Astrocyte (in vitro differentiated cells and primary cell): ENCODE measurements at places on chromosomes 1 and 21. TPM values are rescaled to one million over a fixed set of nuclear protein-coding genes. Genes with fewer than 3 reads are reported as not detected.

The VCAM1 gene
- 3.2 and 4.6 TPM in 2 replicates for total RNA-seq

The SLFNL1 gene
- total RNA-seq, result 0.14 and 0.18 TPM in 2 replicates

The NME7 gene
- total RNA-seq, result 21.2 and 30.8 TPM in 2 replicates

GRCh38 chr1:62084310-62084890 is 110.2 kb upstream of the L1TD1 start:
- no peaks in the 10 kb centered on the region for H3K27me3 ChIP-seq
- no peak overlapping the region for H3K4me3 ChIP-seq
- DNase-seq, result peak; percentile 12

DNA sequence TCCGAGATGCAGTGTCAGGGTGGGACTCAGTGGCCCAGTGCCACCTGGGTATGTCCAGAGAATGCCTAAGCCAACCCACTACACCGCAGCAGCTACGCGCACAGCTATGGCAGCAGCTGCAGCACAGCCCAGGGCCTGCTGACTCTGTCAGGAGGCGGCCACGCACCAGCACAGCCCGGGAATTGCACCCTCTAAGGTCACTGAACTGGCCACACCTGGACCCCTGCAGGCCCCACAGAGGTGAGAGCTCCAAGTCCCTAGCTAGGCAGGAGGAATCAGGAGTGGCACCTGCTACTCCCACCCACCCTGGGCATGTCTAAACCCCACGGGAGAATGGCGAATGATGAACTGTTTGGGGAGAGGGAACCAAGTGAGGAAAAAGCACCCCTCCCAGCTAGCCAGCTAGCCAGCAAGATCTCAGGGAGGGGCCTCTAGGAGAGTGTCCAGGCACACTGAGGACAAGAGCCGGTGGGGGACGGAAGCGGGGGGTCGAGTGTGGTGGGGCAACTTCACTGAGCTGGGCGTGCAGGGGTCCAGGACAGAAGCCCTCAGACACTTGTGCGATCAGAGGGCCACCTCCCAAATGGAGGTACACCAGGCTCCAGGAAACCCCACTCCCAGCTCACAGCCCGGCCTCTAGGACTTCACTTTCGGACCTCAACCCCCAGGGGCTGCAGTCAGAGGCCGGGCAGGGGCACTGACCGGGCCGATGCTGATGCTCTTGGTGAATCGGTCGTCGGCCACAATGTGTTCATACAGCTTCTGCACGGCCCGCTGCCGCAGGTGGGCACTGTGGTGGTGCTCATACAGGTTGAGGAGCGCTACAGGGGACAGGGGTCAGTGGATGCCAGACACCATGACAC is 13.9 kb downstream of the LSS start:
- no peaks in the 10 kb centered on the region for H3K36me3 ChIP-seq
- H3K27ac ChIP-seq, result no peak overlapping the region
- no peak for DNase-seq

DNA sequence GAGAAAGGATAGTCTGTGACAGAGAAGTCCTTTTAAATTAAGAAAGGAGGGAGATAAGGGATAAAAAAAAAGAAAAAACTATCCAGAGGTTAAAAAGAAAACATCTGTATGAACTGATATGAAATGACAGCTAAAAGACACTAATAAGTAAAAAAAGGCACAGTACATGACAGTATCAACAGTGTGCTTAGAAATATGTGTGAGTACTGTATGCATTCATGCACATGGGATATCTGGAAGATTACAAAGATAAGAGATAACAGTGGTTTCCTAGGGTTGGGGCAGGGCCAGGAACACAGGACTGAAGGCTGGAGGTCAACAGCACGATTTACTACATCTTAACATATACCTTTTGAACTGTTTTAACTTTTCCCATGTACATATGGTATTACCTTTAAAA is 13.3 kb downstream of the PTP4A2 start:
- H3K36me3 ChIP-seq, result no peaks in the 10 kb centered on the region
- no peak overlapping the region for H3K27ac ChIP-seq
- H3K4me1 ChIP-seq, result peaks cover 5% of the 10 kb centered on the region
- H3K27me3 ChIP-seq, result no peaks in the 10 kb centered on the region
- H3K4me3 ChIP-seq, result no peak overlapping the region
- no peak for DNase-seq

GRCh38 chr1:116690849-116691406 is 23.4 kb upstream of the IGSF3 start:
- H3K36me3 ChIP-seq, result no peaks in the 10 kb centered on the region
- no peak for DNase-seq
- no peaks in the 10 kb centered on the region for H3K4me1 ChIP-seq
- H3K4me3 ChIP-seq, result no peak overlapping the region
- no peak overlapping the region for H3K27ac ChIP-seq

DNA sequence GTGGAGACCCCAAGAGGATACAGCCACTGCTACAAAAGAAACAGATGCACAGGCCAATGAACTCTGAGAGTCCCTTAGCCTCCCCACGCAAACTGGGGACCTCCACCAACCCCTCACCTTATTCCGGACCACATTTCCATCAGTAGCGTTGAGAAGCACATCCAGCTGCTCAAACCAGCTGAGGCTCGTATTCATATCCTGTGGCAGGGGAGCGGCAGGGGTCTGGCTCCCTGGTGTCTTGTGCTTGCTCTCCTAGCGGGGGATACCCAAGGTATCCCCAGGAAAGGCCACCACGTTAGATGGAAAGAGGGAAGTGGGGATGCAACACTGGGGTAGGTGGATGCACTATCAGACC is 481 bp downstream of the CCDC163 start:
- no peak overlapping the region for H3K27ac ChIP-seq
- no peaks in the 10 kb centered on the region for H3K27me3 ChIP-seq
- no peak for DNase-seq
- peak overlapping the region; percentile 85 for H3K4me3 ChIP-seq
- H3K4me1 ChIP-seq, result no peaks in the 10 kb centered on the region

- H3K27me3 ChIP-seq, result peaks cover 3% of the 10 kb centered on the region
- H3K36me3 ChIP-seq, result no peaks in the 10 kb centered on the region
- H3K4me3 ChIP-seq, result no peak overlapping the region
- peaks cover 7% of the 10 kb centered on the region for H3K4me1 ChIP-seq
- no peak overlapping the region for H3K27ac ChIP-seq
Measured at GRCh38 chr1:229578168-229579058, 19.9 kb upstream of the ABCB10 start.

GRCh38 chr1:2610036-2610959 is 22.5 kb downstream of the MMEL1 start:
- no peak overlapping the region for H3K4me3 ChIP-seq
- DNase-seq, result no peak
- H3K36me3 ChIP-seq, result no peaks in the 10 kb centered on the region
- peaks cover 8% of the 10 kb centered on the region for H3K4me1 ChIP-seq

GRCh38 chr1:32600034-32600433 is 50.3 kb downstream of the ZBTB8OS start:
- H3K4me1 ChIP-seq, result no peaks in the 10 kb centered on the region
- no peak overlapping the region for H3K4me3 ChIP-seq
- DNase-seq, result no peak
- H3K27me3 ChIP-seq, result no peaks in the 10 kb centered on the region
- H3K36me3 ChIP-seq, result peaks cover 13% of the 10 kb centered on the region
- no peak overlapping the region for H3K27ac ChIP-seq

DNA sequence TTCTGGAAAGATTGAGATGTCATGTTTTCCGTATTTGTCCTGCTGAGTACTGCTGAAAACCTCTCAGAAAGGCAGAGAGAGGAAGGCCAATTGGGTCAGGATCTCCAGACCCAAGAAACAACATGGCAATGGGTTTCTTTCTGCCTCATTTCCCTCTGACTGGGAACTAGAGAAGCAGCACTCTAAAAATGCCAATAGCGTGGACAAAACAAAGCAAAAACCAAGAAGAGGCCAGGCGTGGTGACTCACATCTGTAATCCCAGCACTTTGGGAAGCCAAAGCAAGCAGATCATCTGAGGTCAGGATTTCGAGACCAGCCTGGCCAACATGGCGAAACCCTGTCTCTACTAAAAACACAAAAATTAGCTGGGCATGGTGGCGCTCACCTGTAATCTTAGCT is 18.3 kb downstream of the TNFRSF9 start:
- H3K27me3 ChIP-seq, result no peaks in the 10 kb centered on the region
- no peak overlapping the region for H3K27ac ChIP-seq
- DNase-seq, result peak; percentile 58

DNA sequence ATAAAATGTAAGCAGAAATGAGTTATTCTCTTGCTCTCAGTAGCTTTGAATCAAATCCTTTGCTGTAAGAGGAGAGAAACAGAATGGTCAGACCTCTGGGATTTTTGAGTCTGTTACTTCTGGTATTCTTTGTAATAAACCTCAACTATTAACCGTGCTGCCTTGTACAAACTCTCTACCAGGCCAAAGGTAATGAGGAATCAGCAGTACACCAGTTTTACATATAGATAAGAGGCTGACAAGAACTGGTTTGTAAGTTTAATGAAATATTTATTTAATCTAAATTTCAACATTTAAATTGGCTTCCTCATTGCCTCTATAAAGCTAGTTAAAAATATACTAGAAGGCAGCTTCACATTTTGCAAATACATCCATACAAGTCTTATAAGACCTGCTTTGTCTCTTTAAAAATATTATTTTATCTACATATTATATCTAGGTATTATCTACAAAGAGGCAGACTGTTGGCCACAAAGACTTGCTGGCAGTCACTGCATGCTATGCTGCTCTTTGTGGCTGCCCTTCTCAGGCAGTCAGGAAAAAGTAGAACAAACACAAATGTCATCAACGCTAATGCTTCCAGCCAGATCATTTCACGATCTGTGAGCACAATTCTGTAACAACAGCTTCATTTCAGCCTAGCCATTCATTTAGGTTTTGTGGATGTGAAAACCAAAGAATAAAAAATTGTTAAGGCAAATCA is 173.0 kb downstream of the GABPA start:
- H3K36me3 ChIP-seq, result peaks cover 2% of the 10 kb centered on the region
- H3K4me1 ChIP-seq, result peaks cover 10% of the 10 kb centered on the region
- no peak overlapping the region for H3K4me3 ChIP-seq
- no peak overlapping the region for H3K27ac ChIP-seq
- DNase-seq, result no peak
- no peaks in the 10 kb centered on the region for H3K27me3 ChIP-seq
